Heart right ventricle (tissue), 16 donors: ENCODE measurements at places on chromosomes 16 and 17. TPM values are rescaled to one million over a fixed set of nuclear protein-coding genes. Genes with fewer than 3 reads are reported as not detected.

Gene PNMT
- 16.8 TPM for polyA plus RNA-seq

Gene TVP23B
- 18.4 TPM for polyA plus RNA-seq

DNA sequence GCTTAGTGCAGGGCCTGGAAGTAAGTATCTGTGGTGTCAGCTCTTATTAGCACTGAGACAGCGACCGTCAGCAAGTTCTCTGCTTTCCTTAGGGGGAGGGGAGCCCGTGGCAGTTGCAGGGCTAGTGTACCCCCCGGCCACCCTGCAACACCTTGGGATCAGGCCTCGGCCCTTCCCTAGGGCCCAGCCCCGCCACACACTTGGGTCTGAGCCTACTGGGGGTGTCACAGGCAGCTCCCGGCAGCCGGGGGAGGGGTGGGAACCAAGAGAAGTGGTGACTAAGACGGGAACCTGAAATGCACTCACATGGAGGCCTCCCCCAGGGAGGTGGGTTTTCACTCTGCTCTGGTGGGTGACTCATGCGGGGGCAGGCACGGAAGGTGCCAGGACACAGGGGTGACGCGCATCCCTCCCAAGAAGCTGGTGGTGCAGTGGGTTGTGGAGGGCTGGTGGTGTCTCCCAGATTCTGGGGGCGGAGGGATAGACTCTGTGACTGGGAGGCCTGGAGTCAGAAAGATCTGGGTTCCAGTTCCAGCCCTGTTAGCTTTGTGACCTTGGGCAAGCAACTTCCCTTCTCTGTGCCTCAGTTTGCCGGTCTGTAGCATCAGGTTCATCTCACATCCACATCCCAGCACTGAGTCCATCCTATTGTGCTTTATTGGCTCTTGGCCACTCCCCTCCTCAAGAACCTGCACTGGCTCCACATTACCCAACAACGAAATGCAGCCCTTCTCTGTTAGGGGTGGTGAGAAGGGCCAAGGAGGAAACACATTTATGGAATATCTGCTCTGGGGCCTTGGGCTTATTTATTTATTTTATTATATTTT is 44.5 kb downstream of the LAT start:
- no peak for DNase-seq

Gene TAC4
- polyA plus RNA-seq = not detected

GRCh38 chr16:82681592-82681991 is 54.8 kb downstream of the CDH13 start:
- no peak for DNase-seq

DNA sequence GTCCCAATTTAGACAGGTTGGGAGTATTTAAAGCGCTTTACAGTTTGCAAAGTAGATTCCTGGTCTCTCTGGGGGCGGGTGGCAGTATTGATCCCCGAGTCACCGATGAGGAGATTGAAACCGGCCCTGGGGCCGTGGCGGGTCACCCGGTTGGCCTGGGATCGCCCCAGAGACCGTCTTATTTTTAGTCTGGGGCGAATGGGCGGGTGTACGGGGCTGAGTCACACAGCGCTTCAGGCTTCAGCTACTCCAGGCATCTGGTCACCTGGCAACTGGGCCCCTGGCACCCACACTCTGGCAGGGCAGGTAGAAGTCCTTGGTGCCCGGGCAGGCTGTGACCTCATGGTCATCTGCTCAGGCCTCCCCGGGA is 669 bp downstream of the MIEF2 start:
- peak; percentile 79 for DNase-seq

Gene SDR42E1
- polyA plus RNA-seq = 0.51 TPM

DNA sequence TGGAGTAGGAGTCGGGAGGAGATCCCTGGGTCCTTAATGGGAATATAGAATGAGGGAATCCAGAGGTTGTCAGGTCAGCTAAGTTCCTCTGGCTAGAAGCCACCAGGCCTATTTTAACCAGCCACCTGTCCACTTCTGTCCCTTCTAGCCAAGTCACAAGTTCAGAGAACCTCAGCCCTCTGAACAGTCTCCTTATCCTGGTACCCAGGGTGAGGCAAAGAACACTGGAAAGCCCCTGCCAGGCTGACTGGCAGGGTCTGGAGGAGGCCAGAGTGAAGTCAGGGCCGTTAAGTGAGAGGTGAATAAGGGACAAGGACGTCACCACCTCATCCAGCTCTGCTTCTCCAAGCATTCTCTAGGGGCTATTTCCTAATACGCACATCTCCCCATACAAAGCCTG is 2.7 kb downstream of the CTDNEP1 start:
- DNase-seq = no peak

Gene TNFRSF17
- polyA plus RNA-seq = not detected

- no peak for DNase-seq
Measured at GRCh38 chr17:73163043-73163442, 1.8 kb upstream of the SSTR2 start.

GRCh38 chr16:91484-91883 is 13.5 kb downstream of the MPG start:
- peak; percentile 68 for DNase-seq

DNA sequence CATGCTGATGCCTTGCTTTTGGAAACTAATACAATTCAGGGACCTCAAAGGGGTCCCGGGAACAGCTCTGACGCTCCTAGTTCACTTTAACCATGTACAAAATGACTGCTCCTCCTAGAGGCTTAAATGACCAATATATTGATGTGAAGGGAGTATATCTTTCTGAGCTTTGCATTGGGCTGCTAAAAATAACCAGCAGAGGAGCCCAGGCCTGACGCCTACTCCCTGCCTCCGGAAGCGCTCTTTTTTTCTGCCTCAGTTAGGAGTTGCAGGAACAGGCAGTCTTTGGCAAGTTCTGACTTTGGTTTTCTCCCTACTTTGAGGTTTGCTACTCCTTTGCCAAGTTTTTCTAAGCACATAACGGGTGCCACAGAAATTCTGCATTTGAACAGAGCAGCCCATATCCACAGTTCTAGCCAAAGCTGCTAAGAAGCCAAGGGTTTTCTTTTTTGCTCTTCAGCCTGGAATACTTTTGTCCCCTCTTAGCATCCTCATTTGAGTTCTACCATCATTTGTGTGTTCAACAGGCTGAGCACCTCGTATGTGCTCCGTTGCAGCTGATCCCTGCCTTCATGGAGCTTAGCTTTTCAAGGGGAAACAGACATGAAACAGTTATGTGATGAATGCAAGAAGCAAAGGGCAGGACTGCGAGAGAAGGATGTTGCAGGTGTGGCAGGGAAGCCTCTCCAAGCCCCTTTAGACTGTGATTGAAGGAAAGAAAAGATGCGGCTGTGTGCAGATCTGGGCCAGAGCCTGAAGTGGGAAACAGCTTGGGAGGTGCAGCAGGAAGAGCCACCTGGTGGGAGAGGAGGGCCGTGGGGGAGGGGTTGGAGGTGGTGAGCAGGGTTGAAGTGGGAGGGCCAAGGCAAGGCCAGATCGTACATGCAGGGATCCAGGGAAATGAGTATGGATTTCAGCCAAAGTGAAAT is 2.8 kb upstream of the NAGPA start:
- DNase-seq = no peak

Gene MYO15A
- polyA plus RNA-seq = 1.2 TPM

Gene HSD3B7
- polyA plus RNA-seq = 6.8 TPM

Gene ARL5C
- polyA plus RNA-seq = not detected

DNA sequence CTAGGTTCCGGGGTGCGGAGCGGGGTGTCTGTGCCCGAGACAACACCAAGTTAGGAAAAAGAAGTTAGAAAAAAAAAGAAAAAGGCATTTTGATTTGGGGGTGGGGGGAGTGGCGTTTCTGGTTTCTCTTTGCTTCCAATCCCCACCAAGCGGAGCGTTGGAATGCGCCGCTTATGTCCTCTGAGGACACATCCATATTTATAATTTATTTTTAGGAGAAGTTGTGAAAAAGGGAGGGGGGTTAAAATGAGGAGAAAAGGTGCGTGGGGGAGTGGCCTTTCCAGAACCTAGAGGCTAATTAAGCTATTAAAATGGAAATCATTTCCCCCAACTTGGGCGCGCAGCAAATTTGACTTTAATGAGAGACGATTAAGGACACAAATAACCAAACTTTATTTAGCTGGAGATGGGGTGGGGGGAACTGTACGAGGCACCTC is 232.1 kb downstream of the MRTFB start:
- no peak for DNase-seq

DNA sequence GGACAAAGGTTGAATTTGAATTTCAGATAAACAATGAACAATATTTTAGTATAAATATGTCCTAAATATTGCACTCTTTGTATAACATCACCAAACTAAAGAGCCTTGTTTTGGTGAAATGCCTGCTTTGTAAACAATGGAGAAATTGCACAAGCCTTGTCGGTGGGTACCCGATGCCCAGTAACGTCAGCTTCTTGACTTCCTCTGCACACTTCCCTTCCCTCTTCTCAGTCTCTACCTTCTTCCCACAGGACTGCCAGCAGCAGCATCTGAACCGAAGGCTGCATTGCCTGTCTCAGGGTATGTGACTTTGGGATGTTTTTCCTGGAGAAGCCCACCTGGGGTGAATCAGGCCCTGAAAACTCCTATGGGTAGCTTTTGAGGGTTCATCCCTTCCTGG is 113.9 kb downstream of the UTP18 start:
- DNase-seq = no peak

GRCh38 chr16:58459344-58460218 is 40.4 kb upstream of the NDRG4 start:
- DNase-seq = peak; percentile 54

- DNase-seq = no peak
Measured at GRCh38 chr17:62689441-62690167, 62.1 kb downstream of the MRC2 start.

Gene GUCY2D
- not detected for polyA plus RNA-seq

DNA sequence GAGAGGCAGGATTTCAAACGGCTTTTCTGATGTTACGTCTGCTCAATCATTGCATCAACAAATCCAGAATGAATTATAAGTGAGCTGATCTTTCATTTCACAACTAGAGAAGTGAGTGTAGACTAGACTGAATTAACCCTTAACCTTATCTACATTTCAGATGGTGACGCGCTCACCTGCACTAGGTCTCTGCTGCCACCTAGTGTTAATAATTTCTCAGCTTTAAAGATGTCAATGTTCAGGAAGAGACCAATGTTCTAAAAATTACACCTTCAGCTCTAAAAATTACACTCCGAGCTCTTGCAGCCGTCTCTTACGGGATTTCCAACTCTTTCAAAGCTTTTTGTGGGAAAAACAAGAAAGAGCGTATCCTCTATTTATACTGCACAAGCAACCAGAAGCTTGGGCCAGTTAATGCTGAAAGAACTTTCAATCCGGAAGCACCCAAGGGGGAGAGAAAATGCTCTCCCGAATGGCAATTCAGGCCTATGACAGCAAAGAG is 88.2 kb upstream of the FA2H start:
- DNase-seq = no peak

Gene CSH1
- polyA plus RNA-seq = not detected

GRCh38 chr17:40551879-40552768 is 13.1 kb downstream of the CCR7 start:
- no peak for DNase-seq

Gene BRICD5
- 14.7 TPM for polyA plus RNA-seq

GRCh38 chr16:66549284-66550131 is at the start of gene TK2:
Gene TK2 (minus strand): TSS chr16:66550122. CDS start chr16:66550061, 61 bp downstream.
- peak; percentile 63 for DNase-seq

Gene TBX6
- polyA plus RNA-seq = 1.7 TPM

Gene EVI2A
- 2.0 TPM for polyA plus RNA-seq

GRCh38 chr16:56355786-56356275 is 69.5 kb downstream of the AMFR start:
- DNase-seq = no peak

DNA sequence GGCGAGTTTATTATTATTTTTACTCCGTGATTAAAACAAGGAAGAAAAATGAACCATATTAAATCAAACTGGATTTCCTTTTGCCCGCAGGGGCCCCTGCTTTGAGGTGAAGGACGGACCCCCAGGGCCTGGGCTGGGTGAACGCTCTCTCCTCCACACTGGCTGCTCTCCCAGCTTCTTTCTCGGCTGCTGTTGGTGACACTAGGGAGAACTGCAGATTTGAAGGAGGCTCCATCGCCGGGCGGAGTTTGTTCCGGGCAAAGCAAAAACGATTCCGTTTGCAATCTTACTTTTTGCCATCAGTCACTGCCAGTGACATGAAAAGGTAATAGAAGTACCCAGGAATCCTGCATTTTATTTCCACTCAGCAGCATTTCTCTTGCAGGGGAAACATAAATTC is 221.6 kb upstream of the SDK2 start:
- no peak for DNase-seq

Gene AOC3
- 16.0 TPM for polyA plus RNA-seq

GRCh38 chr16:5575121-5575520 is 477.5 kb upstream of the EEF2KMT start:
- DNase-seq = no peak

DNA sequence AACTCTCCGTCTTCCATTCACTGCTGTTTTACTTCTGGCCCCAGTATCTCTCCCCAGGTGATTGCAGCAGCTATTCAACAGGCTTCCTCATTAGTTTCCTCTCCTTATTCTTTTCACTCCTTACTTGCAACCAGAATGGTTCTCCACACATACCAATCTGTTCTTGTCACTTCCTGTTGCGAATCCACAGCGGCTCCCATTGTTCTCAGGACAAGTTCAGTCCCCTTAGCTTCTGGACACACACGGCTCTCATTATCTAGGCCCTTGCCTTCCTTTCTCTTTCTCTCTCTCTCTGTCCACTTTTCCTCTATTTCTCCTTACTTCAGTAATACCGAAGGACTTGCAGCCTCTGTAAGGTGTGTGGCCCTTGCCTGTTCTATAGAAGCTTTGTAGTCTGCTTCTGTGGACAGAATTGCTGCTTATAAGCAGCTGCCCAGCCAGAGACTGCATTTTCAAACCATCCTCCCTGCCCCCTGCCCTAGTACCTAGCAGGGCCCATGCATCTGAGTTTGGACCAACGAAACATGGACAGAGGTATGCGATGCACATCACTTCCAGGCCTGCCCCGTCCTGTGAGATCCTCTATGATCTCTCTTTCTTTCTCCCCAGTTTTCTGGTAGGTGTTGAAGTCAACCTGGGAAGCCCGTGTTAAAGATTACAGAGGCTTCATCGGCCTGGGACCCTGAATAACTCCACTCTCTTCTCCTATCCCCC is 45.7 kb downstream of the VAT1L start:
- DNase-seq = no peak

Gene PIPOX
- 0.22 TPM for polyA plus RNA-seq

Gene HCRT
- not detected for polyA plus RNA-seq

Gene KRT36
- not detected for polyA plus RNA-seq

Gene CPNE7
- not detected for polyA plus RNA-seq

- DNase-seq = peak; percentile 40
Measured at GRCh38 chr16:4892361-4893102, 44.4 kb downstream of the PPL start.

- DNase-seq = no peak
Measured at GRCh38 chr16:69371564-69371963, 14.2 kb downstream of the TERF2 start.

DNA sequence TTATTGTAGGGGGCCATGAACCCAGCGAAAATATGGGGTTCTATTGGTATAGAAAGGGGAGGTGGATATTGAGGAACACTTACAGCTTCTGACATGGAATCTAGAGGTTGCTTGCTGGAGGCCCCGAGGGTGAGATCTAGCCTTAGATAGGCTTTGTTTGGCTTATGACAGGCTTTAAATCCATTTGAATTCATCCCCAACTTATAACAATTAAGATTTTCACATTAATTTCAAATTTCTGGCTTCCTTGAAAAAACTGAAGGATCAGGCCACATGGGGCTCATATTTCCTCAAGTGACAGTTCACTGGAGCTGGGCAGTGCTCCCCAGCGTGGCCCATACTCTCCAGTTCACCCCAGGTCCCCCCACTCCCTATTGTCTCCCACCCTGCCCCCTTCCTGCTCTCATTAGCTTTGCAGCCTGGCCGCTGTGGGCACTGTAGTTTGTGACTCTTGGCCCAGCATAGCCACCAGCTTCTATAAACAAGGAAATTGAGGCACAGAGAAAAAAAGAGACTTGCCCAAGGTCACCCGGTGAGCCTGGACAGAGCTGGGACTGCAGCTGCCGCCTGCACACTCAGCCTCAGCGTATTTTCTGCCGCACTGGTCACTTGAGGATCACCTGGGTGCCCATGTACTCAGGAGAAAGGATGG is 19.8 kb upstream of the ADGRG1 start:
- no peak for DNase-seq
